ENCODE measurements at places on chromosomes 13 and 19.

GRCh38 chr13:51052581-51052980, 58.5 kb downstream of the C13orf42 start:
- DNase-seq, result no peak

- no peak for DNase-seq
Observed at GRCh38 chr13:113804017-113804702, 45.1 kb downstream of the TMEM255B start.

GRCh38 chr19:46487802-46488445, 7.7 kb downstream of the PNMA8B start:
- DNase-seq, result peak; percentile 47

GRCh38 chr19:5038631-5039271, 69.8 kb downstream of the KDM4B start:
- DNase-seq, result peak; percentile 60

DNA sequence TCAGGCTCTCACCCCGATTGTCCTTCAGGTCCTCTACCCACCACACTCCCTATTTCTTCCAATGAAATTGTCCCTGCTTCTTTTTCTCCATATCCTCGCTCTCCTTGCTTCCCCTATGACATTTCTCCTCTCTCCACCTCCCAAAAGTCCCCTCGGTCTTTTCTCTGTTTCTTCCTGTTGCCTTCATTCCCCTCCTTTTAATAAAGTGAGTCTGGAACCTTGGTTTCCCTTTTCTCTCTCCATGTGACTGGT, 676 bp upstream of the ZNF574 start:
- DNase-seq, result peak; percentile 46

GRCh38 chr13:83531022-83531421, 351.3 kb downstream of the SLITRK1 start:
- DNase-seq, result no peak

DNA sequence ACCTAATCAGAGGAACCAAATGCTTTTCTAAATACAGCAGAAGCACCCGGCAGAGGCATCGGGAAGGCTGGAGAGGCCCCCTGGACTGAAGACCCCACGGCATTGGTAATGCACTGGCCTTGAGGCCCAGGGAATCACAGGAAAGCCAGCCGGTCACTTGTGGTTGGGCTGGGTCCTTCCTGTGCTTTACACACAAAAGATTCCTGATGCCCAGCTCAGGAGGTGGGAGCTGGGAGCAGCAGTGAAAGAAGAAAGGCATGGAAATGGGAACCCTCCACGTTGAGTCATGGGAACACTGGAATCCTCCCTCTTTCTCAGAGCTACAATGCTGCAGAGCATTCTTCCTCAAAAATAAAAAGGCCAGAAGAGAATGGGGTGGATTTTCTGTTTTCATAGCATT, 126.4 kb downstream of the TNFRSF19 start:
- DNase-seq, result no peak

DNA sequence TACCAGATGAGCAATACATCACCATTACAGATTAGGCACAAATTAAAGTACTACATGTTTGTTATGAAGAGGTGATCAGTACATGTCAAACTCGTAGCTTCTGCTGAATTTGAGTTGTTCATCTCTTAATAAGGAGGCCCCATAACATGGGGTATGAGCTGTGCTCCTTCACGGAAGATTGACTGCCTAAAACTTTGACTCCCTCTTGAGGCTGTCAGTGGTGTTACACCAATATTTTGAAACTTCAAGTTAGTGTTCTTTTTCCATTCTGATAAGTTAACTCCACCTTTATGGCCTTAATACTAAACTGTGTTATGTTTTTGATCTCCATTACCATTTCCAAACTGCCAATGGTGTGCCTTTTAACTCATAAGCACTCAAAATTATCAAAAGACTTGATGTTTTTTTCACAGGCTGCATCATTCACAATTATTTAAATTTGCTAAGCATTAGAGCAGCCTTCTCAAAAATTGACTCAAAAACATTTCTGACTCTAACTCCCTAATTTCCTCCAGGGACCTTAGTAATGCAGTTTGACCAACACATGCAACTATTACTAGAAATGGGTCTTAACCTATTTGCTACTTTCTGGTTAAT, 1591.5 kb downstream of the PCDH9 start:
- DNase-seq, result peak; percentile 16

DNA sequence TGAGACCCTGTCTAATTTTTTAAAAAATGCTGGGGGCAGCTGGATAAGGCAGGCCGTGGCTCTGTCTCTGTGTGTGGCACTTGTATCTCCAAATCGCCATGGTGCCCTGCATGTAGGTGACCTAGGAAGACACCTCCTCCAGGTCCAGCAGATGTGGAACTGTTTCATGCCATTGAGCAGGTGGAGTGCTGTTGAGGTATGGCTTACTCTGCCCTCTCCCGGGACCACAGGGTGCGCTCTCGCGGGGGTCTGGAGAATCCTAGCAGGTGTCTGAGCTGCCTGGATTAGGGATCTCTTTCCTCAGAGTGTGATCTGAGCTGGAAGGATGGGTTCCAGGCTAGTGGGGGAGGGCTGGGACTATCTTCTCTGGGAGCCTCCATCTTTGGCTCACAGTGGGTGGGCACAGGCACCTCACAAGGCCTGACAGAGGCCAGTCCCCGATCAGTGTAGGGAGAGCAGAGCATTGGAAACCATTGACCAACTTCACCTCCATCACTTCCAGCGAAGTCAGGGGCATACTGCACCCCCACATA, 67.7 kb upstream of the TM9SF2 start:
- DNase-seq, result no peak

DNA sequence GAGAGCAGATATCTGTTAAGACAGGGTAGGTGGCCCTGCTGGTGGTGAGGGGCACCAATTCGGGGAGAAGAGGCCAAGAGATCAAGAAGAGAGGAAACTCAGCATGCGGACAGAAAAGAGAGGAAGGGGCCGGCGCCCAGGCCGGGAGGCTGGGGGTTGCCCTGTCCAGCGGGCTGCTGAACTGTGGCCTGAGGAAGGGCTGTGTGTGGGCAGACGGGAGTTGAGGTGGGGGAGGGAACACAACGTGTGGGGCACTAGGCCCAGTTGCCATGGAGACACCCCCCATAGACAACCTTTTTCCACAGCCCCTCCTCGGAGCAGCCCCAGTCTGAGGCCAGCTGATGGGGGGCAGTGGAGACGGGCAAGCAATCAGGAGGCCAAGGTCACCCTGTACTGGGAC, 2.5 kb upstream of the CACNG8 start:
- no peak for DNase-seq

GRCh38 chr19:10543059-10543419, 665 bp upstream of the ATG4D start:
- DNase-seq, result no peak

GRCh38 chr19:35151273-35152065, 3.1 kb upstream of the FXYD5 start:
- no peak for DNase-seq
